ENCODE measurements at places on chromosomes 7 and 10. TPM values are rescaled to one million over a fixed set of nuclear protein-coding genes. Genes with fewer than 3 reads are reported as not detected.

The TBXAS1 gene
- 4.4 TPM for total RNA-seq

The CYREN gene
- 71.0 TPM for total RNA-seq

The KCP gene
- total RNA-seq: 0.42 TPM

The UCN3 gene
- total RNA-seq: not detected

The CLCN1 gene
- not detected for total RNA-seq

The LRRC61 gene
- 8.4 TPM for total RNA-seq

The BMPR1A gene
- total RNA-seq: 27.3 TPM

The OR2A42 gene
- not detected for total RNA-seq

The SPDYE11 gene
- total RNA-seq: not detected

The OR13A1 gene
- not detected for total RNA-seq

The LIPF gene
- not detected for total RNA-seq

The REEP3 gene
- total RNA-seq: 51.8 TPM

The CALHM2 gene
- 4.2 TPM for total RNA-seq

The LFNG gene
- total RNA-seq: 2.4 TPM

The CNNM1 gene
- total RNA-seq: not detected

The SLC16A12 gene
- 0.09 TPM for total RNA-seq

The TMEM270 gene
- total RNA-seq: not detected

The NUTM2E gene
- 0.12 TPM for total RNA-seq

The NPSR1 gene
- not detected for total RNA-seq

The VSIR gene
- 3.6 TPM for total RNA-seq

The NEUROD6 gene
- total RNA-seq: not detected

The ITGB8 gene
- total RNA-seq: 25.0 TPM

The PRPS1L1 gene
- total RNA-seq: not detected

The TEX36 gene
- not detected for total RNA-seq

The TMEM60 gene
- 7.1 TPM for total RNA-seq

The PRPF18 gene
- total RNA-seq: 31.6 TPM

Measured in MCF 10A (cell line).